ENCODE measurements at places on chromosomes 6 and 20.

GRCh38 chr20:50172347-50173013 is 18.1 kb upstream of the CEBPB start:
- DNase-seq = peak; percentile 49

- no peak for DNase-seq
Measured at GRCh38 chr6:170253910-170254269, 37.0 kb downstream of the DLL1 start.

DNA sequence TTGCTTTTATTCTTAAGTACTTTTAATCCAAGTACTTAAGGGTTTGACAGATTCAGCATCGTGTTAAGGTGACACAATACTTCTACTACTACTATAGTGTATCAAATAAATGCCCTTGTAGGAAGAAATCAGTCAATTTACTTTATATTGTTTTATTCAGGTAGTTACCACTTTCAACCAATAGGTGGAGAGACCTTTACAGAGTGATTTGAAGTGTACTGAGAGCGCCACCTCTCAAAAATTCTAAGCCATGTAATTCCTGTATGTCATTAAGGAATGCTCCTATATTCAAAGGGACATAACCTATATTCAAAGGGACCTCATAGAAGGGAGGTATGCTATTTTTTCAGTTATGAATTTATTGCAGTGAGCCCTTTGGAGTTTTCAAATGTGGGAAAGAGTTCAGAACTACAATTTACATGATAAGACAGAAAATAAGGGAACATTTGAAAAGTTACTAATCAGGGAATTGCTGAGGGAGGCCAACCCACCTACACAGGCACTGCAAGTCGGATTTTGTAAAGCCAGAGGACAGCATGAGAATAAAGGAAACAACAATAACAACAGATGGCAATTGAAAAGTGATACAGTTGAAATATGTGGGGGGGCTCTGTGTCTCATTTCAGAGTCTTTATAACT is 955.6 kb downstream of the TBC1D32 start:
- DNase-seq = no peak

GRCh38 chr6:30884521-30885480 is 482 bp downstream of the DDR1 start:
- peak; percentile 62 for DNase-seq

DNA sequence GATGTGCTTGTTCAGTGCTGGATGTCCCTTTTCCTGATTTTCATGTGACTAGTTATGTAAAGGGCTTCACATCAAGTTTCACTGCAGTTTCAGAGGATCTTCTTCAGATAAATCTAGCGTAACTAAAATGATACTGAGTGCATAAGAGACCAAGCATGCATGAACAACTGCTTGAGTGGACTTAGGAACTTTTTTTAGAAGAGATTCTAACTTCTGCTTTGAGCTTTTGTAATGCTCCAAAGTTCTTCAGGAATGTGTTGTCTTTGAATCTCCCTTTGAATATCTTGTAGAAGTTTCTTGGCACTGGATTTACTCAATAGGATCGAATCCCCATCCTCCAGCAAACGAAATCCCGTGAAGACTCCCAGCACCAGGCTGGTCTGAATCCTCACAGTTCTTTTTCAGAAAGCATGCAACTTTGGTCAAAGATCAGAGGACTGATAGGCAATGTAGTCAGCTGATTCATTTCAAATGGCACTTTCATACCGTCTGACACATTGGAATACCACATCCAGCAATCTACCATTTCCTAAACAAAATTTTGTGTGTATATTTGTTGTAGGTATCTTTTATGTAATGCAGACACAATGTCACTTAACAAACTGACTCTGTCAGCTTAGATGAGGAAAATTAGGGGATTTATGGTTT is 33.2 kb downstream of the ENPP1 start:
- DNase-seq = no peak

GRCh38 chr6:163814494-163815364 is 400.2 kb downstream of the QKI start:
- DNase-seq = no peak

DNA sequence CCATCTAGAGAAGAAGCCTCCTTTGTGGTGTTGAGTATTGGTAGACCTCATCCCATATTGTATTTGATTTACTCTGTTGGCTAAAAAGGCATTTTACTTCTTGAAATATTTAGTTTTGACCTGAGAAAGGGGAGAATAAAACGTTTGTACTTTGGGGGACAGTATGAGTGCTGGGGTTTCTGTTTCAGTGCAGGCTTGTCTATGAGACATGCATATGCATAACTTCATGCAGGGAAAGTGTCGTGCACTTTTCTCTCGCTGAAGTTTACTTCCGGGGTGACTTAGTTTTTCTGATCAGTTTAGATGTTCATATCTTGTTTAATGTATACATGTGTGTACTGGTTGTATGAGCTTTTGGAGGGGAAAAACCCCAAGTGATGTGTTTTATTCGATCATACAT is 59.5 kb downstream of the UTRN start:
- no peak for DNase-seq

DNA sequence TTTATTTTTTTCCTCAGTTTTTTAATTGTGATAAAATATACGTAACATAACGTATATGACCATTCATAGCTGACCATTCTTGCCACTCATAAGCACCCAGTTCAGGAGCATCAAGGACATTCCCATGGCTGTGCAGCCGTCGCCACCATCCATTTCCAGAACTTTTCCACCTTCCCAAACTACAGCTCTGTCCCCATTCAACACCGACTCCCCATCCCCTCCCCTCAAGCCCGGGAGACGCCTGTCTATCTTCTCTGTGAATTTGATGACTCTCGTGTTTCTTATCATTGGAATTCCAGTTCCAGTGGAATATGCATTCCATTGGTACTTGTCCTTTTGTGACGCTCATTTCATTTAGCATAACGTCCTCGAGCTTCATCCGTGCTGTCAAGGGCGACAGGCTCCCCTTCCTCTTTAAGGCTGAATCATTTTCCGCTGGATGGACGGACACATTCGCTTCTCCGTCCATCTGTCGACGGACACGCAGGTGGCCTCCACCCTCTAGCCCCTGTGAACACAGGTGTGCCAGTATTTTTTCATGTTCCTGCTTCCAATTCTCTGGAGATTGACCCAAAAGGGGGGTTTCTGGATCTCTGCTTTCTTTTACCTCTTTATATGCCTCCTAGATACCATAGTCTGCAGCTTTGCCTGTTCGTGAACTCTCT is 88.1 kb downstream of the YTHDF1 start:
- no peak for DNase-seq

- DNase-seq = no peak
Measured at GRCh38 chr6:40888456-40888990, 150.5 kb downstream of the UNC5CL start.

GRCh38 chr6:136786658-136787057 is 5.6 kb downstream of the MAP3K5 start:
- DNase-seq = no peak

DNA sequence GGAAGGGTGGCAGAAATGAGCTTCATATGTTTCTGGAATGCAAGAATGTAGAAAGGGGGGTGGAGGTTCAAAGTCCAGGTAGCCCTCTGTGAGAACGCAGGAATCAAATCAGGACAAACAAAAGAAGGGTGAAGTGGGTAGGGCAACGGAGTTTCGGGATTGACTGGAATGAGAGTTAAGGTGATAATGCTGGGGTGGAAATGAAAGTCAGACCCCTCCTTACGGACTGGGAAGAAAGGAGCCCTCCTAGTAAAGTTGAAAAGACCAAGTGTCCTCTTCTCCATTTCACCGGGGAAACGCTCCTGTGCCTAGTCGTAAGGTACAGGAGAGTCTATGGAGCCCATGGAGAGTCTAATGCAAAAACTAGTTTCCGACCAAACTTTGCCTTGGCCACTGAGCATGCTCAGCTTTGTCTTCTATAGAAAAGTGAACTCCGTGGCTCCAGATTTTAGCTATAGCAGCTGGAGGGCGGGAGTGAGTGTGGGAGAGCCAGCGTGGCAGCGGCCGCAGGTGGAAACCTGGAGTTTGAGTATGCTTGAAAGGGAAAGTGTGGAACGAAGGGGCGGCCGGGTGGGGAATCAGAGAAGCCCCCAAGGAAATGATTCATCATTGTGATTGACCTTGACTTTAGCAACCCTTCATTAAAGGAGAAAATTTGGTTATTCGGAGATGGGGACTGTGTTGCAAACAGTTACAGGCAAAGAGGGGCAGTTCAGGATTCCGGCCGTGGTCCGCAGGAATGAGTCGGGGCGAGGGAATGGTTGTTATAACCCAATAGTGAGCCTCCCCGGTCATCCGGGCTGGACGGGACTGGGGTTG is 1.3 kb upstream of the LRRC1 start:
- DNase-seq = peak; percentile 68

GRCh38 chr20:14232650-14233049 is 104.8 kb downstream of the FLRT3 start:
- no peak for DNase-seq

DNA sequence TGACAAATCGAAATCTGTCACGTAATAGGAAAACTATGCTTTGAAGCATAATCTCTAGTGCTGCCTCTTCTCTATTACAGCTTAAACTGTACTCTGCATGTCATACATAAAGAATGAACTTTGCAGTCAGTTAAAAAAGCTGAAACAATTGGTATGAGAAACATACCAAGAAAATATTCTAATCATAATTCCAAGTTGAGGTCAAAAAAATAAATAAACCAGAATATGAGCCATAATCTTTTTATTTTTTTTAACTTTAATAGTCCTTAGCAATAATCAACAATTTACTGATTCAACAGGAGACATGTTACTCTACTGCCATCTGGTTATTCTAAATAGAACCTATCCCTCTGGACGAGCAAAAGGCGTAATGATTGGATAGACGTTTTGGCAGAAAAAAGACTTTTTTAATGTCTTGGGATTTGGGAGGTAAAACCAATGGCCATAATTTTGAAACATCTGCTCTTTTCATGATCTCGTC is 224.4 kb upstream of the FLRT3 start:
- DNase-seq = peak; percentile 26

- no peak for DNase-seq
Measured at GRCh38 chr20:14883324-14883723, 545.9 kb upstream of the FLRT3 start.

- no peak for DNase-seq
Measured at GRCh38 chr6:111110036-111110435, 22.7 kb downstream of the SLC16A10 start.

- no peak for DNase-seq
Measured at GRCh38 chr6:165110860-165111259, 198.5 kb downstream of the C6orf118 start.

- no peak for DNase-seq
Measured at GRCh38 chr20:13786143-13786828, 1.5 kb downstream of the NDUFAF5 start.

- no peak for DNase-seq
Measured at GRCh38 chr20:33160681-33161080, 7.3 kb upstream of the BPIFA2 start.

GRCh38 chr6:118872726-118873125 is 21.2 kb upstream of the ASF1A start:
- no peak for DNase-seq

DNA sequence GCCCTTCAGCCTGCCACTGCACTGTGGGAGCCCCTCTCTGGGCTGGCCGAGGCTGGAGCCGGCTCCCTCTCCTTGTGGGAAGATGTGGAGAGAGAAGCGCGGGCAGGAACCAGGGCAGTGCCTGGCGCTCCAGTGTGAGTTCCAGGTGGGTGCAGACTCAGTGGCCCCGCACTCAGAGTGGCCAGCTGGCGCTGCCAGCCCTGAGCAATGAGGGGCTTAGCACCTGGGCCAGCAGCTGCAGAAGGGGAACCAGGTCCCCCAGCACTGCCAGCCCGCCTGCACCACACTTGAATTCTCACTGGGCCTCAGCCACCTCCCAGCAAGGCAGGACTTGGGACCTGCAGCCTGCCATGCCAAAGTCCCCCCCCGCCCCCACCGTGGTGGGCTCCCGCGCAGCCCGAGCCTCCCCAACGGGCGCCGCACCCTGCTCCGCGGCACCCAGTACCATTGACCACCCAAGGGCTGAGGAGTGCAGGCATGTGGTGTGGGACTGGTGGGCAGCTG is 205.9 kb downstream of the CLVS2 start:
- DNase-seq = no peak

GRCh38 chr6:89138173-89138572 is 7.7 kb upstream of the PM20D2 start:
- DNase-seq = no peak

GRCh38 chr20:37911838-37912281 is 8.9 kb downstream of the VSTM2L start:
- peak; percentile 79 for DNase-seq

DNA sequence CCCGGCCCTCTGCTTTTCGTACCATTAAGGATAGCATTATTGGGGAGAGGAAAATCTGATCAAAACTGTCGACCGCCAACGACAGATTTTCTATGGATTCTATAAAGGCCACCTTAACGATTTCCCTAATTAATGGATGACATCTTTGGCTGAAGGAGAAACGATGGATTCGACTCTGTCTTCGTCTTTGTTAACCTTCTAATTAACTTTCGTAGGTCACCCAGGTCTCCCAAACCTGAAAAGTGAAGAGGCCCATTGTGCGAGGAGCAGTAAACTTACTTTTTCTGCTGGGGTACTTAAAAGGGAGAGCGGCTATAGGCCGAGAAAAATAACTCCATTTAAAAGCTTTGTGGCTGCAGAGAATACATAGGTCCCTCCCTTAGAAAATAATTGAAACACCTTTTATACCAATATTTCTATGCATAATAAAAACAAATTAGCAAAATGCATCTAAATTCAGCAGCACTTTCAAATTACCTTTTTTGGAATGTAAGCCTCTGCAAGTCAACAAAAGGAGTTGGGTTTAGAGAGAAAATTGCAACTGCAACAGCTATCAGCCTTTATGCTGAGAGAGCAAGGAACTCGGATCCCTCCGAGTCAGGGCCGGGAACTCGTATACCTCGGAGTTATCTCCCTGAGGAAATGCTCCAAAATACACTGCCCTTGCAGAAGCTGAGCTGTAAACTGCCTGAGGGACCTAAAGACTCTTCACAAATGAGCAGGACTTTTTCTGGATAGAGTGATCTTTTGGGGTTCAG is 31.4 kb upstream of the NR2E1 start:
- peak; percentile 47 for DNase-seq

- no peak for DNase-seq
Measured at GRCh38 chr20:9035126-9035525, 33.8 kb upstream of the PLCB4 start.

GRCh38 chr6:87070741-87071140 is 24.2 kb downstream of the CGA start:
- no peak for DNase-seq

- DNase-seq = peak; percentile 67
Measured at GRCh38 chr20:60310560-60311349, 352.5 kb downstream of the CDH26 start.

DNA sequence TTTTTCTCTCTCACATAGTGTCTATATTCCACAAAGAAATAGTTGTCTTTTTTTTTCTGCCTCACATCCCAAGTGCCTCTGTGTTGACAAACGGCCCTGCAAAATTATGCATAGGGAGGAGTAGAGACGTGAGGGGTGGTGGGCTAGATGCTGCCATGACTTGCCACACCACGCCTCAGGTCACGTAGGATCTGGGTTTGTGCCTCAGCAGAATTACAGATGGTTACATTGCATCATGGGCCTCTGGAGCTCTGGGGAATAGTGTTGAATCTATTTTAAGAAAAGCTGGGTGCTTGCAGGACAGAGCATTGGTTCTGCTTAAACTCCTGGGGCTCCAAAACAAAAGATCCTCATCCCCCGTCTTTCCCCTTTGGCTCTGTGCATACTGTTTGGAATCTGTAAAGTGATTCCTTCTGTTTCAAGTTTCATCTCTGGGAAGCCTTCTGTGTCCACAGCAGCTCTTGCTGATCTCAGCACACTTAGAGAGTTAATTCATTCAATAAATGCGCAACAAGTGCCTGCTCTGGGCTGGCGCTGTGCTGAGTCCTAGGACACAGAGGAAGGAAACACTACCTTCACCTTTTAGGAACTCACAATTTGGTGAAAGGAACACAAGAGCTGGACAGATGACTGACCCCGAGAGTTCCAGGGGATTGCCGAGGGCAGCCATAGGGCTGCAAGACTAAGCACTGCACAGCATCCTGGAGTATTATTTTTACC is 2.4 kb downstream of the FANCE start:
- DNase-seq = no peak
